Stimulated activated CD8-positive, alpha-beta memory T cell treated with anti-CD3 and anti-CD28 coated beads, Interleukin-4, amount 100 ng/mL, for 4 hours (primary cell): ENCODE measurements at places on chromosomes 7 and 10.

GRCh38 chr10:103497161-103497915, 3.8 kb downstream of the NEURL1 start:
- DNase-seq, result no peak

DNA sequence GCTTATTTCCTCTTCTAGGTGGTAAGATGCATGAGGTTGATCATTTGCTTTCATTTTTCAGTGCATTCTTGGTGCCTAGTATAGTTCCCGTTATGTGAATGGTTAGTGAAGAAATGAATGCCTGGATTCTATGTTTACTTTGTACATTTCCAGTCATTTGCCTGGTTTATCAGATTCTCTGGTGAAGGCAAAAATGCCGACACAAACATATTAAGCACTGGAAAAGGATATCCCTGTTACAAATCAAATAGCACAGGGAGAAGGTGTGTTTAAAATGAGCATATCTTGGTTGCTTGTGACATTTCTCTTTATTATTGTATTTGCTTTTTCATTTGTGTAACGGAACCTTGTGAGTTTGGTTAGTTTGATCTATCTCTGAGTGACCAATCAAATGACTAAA, 211.3 kb downstream of the MBL2 start:
- no peak for DNase-seq

- DNase-seq, result peak; percentile 60
Observed at GRCh38 chr7:36389371-36390198, at the start of gene ANLN. TSS of gene ANLN (plus strand) at chr7:36389862. CDS start at chr7:36390027, 165 bp downstream.

- no peak for DNase-seq
Observed at GRCh38 chr10:49359349-49360270, 36.3 kb downstream of the DRGX start.

- no peak for DNase-seq
Observed at GRCh38 chr10:129398711-129399141, 68.3 kb upstream of the MGMT start.

- DNase-seq, result no peak
Observed at GRCh38 chr7:13151978-13152377, 464.5 kb downstream of the ARL4A start.

DNA sequence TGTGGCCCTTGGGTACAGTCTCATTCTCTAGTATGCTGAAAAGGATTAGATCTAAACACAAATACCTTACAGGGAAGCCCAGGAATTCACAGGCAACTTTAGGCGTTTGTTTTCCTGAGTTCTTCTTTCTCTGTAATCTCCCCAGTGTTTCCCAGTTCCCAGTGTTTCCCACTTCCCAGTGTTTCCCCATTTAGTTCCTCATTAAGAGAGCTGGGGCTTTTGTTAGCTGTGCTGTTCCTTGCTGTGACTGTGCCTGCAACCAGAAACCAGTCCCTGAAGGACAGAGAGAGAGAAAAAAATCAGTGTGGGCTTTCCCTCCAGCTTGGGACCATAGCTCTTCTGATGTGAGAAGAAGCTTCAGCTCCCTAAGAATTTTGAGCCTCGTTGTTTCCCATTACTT, 802.9 kb upstream of the COBL start:
- DNase-seq, result no peak

DNA sequence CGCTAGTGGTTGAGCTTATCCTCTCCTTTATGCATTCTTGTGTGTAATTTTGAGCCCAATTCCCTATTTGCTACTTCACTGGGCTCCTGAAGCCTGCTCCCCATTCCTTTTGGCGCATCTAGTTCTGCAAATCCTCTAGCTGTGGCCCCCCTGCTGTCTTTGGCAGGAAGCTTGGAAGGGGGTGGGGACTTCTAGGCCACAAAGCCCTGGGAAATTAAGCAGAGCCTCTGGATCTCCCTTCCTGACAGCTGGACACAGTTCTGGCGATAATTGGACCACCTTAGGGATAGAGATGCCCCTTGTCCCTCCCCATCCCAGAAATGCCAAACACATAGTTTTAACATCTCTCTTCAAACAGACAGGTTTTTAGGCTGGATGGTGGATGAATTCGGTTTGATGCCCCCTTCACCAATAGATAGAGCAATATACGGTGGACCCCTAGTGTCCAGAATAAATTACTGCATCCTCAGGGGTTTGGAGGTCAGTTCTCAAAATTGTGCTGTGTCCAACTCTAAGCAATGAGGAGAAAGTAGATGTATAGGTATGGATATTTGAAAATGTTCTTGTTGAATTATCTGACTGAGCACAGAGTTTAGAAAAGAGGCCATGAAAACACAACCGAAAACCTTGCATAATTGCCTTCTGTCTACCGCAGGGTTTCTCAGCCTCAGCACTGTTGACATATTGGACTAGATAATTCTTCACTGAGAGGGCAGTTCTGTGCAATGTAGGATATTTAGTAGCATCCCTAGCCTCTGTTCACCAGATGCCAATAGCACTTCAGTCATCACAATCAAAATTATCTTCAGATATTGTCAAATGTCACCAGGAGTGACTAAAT, 75.5 kb downstream of the PAPSS2 start:
- no peak for DNase-seq

DNA sequence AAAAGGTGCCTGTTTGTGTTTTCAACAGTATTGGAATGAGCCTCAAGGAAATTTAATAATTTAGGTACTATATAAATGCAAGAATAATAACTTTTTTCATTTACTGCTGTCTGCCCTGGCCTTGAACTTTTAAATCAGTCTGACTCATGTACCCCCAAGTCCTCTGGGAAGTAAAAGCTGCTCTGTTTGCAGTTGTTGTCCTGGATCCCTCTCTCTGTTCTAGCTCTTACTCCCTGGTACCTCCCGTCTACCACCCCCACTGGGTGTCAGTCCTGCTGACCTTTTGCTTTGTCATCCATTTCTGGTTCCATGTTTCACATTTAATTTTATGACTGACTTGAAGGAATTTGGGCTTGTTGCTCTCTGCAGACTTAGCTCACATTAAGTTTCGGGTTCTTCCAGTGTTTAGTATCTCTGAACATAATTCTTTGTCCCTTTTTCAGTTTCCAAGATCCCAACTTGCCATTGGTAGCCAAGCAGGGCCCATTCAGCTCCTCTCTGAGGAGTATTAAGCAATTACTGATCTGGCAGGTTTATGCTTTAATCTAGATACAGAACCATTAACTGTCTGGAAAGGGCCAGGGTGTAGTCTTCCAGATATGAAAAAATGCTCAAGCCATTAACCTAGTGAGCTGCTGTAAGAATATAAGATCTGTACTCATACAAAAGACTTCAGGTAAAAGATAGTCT, 208.7 kb upstream of the FAM3C start:
- no peak for DNase-seq

DNA sequence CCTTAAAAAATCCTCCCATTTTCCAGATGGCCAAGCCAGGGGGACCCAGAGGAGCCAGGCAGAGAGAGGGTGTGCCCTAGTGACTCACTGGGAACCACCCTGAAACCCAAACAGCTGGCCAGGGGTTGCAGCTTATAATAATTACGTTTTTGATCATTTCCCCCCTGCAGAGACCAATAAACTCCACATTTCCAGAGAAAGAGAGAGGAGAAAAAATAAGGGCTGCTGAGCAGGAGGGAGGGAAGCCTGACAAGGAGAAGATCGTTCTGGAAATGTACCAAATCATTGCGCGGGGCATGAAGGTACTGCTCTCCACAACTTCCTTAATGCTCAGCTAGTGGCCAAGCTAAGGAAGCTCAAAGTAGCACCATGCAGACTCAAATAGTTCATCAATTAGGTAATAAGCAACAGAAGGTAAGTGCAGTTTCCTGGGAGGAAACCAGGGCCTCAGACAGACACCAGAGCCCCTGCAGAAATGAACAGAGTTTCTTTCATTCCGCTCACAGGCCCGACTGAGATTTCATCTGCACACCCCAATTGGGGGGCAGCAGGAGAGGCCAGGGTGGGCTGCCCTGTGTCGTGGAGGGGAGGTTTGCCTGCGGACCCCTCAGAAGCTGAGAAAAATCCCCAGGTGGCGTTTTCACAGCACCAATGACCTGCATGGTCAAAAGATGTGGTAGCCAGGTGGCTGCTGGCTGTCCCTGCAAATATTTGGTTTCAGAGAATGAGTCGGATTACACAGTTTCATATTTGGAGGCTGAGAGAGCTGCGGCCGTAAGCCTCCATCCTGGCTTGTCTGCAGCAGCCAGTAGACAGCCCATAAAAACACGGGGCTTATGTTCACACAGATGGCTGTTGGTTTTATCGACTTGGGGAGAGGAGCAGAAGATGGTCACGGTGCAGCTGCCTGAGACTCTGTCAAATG, 153.2 kb upstream of the LYZL2 start:
- no peak for DNase-seq

DNA sequence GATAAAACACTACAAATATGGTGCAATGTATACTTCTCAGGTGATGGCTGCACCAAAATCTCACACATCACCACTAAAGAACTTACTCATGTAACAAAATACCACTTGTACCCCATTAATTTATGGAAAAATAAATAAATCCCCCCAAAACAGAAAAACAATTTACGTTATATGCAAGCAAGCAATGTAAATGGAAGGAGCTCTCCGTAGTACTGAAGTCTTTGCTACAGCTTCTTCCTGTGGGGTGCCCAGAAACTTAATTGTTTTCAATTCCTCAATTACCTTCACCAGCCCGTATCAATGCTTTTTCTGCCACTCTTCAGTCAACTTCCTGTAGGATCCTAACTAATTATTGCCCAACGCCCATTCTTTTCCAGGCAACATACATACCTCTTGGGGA, 138.1 kb downstream of the RELN start:
- no peak for DNase-seq

GRCh38 chr7:22726907-22727713, at the start of gene IL6:
TSS of gene IL6 (plus strand) at chr7:22727200. CDS start at chr7:22727263, 63 bp downstream.
- DNase-seq, result no peak

DNA sequence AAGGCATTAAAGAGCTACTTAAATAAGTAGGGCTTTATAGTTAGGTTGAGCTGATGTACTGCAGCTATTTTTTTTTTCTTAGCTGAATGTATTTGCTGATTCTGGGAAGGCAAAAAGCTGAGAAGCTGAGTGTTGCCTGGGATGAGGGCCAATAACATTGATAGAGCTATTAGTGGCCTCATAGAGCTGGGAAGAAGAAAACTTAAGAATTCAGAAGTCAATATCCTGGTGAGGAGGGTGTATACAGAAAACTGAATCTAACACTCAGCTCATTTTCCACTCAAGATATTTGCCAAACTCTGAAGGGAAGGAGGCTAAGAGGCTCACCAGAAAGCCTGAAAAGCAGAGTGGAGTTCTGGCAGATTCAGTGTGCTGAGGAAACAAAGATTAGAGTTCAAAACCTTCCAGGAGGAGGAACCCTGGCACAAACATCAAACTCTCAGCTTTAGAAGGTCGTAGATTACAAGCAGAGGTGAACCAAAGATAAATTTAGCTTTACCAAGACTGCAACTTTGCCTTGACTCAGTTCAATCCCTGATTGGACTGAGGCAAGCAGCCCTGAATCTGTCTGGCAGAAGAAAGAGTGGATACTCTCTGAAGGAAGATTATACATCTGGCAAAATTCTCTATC, 11.3 kb downstream of the PPP1R3C start:
- no peak for DNase-seq

- no peak for DNase-seq
Observed at GRCh38 chr7:20826243-20826642, 39.6 kb upstream of the SP8 start.

DNA sequence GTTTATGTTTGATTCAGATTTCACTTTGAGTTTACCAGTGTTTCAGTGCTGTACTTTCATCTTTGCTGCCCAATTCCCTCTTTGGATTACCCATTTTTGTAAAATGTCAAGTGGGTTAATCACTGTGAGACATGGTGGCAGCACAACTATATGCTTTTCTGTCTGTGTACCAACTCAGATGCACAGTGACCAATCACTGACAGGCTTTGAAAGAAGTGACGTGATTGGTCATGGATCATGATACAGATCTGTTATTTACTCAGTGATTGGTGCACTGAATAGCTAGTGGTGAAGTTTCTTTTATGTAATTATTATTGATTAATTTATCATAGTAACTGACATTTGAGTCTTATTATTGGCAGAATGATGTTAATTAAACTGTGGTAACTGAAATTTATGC, 126.9 kb downstream of the SDK1 start:
- no peak for DNase-seq

DNA sequence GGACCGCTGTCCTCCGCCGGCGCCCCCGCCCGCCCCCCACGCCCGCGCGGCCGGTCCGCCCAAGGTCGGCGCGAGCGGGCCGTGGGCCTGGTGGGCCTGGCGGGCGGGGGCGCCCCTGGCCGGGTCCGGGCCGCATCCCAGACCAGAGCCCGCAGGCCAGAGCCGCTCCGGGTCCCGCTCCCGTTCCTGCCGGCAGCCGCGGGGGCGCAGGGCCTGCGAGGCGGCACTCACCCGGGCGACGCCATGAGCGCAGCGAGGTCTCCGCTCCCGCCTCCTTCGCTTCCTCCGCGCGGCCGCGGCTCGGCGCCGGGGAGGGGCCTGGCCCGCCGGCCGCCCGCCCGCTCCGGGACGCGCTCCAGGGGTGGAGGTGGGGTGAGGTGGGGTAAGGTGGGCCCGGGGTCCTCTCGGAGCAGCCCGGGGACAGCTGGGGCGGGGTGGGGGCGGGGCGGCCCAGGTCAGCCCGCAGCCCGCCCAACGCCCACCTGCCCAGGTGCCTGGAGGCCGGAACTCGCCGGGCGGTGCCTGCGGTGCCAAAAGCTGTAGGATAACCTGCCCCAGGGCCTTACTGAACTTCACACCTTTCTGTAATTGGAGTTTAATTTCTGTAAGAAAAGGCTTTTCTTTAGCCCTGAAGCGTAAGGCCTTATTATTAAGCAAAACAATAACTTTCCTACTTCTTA, at the start of gene URGCP:
URGCP (minus strand) TSS at position 266 of the 680 bp plus-strand sequence; CDS start at position 245, 21 bp downstream.
- DNase-seq, result no peak

DNA sequence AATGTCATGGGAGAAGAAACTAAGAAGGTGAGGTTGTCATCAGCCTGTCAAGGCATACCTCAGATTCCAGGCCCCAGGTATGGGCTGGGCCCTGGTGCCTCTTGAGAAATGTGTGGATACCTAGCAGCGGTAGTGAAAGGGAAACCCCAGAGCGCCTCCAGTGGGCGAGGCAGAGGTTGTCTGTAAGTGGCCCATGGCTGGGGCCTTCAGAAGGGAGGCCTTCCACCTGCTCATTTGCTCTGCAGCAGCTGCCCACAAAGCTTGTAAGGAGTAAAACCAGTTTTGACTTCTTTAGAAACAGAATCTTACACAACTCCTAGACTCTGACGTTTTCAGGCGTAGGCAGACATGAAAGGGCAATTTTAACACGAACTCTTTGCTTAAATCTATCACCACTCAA, 509.9 kb downstream of the PARD3 start:
- no peak for DNase-seq

DNA sequence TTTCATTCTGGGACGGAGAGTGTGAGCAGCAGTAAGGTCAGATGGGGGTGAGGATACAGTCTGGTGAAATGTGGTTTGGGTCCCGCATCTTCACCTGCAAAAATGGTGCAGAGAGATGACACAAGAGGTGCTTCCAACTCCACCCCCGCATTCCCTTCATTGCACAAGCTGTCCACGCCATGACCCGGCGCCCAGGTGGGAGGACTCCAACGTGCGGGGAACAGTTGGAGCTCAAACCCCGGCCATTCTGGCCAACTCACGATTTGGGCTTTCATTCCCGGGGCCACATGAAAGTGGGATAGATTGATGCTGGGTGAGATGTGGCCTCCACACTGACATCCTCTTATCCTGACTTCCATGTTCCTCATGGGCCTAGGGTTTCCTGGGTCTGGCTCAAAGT, 34.6 kb upstream of the ZNF273 start:
- no peak for DNase-seq
